Diencephalon (tissue), 1 donor: ENCODE measurements at places on chromosomes 11 and 22. TPM values are rescaled to one million over a fixed set of nuclear protein-coding genes. Genes with fewer than 3 reads are reported as not detected.

Gene SMTNL1
- total RNA-seq: not detected

Gene SLC22A8
- 1.2 TPM for total RNA-seq

Gene OR51Q1
- total RNA-seq: not detected

Gene CDKN1C
- 40.4 TPM for total RNA-seq

Gene RIC3
- 72.9 TPM for total RNA-seq

Gene PLAAT4
- 10.6 TPM for total RNA-seq

Gene OSBP2
- total RNA-seq: 19.4 TPM

Gene SYCE3
- total RNA-seq: not detected

Gene PRODH
- total RNA-seq: 10.1 TPM

Gene STK33
- 22.6 TPM for total RNA-seq

Gene KIRREL3
- total RNA-seq: 30.0 TPM

Gene LDHAL6A
- 0.46 TPM for total RNA-seq

Gene GPHA2
- not detected for total RNA-seq

Gene PHLDB1
- total RNA-seq: 73.8 TPM

Gene HNRNPUL2
- total RNA-seq: 30.7 TPM

Gene DBX1
- not detected for total RNA-seq

Gene ARHGAP42
- 15.2 TPM for total RNA-seq

Gene TP53I11
- total RNA-seq: 13.8 TPM

Gene MS4A4A
- 2.1 TPM for total RNA-seq

Gene MYO18B
- total RNA-seq: 0.46 TPM

Gene GGT1
- total RNA-seq: 1.8 TPM
